ENCODE measurements at places on chromosomes 2 and 18.

- DNase-seq, result no peak
These were observed 79.6 kb upstream of the RAPGEF4 start for GRCh38 chr2:172655838-172656573.

- no peak for DNase-seq
These were observed 200.7 kb downstream of the BCL11A start for GRCh38 chr2:60352491-60353405.

GRCh38 chr2:45141883-45142866 is 132.9 kb upstream of the SIX2 start:
- DNase-seq, result no peak

- DNase-seq, result no peak
These were observed 35.7 kb upstream of the SLC8A1 start for GRCh38 chr2:40487602-40488001.

DNA sequence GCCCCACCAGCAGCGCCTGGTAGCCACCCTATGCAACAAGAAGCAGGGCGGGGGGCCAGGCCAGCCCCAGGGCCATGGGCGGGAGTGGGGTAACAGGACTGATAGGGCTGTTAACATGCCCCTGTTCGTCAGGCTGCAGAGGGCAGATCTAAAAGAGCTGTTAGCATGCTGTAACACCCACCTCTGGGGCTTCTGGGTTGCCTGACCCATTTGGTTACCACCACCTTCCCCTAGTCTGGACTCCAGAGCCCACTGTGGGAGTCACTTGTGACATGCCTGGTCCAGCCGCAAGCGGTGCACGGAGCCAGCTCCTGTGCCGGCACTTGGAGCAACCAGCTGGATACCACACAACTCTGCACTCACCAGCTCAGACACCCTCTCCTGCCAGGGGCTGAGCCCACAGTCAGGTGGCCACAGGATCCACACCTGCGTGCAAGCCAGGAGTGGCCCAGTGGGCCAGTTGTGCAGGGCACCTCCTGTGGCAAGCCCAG is 2.1 kb downstream of the METTL8 start:
- no peak for DNase-seq

GRCh38 chr2:168348076-168348475 is 100.7 kb upstream of the STK39 start:
- peak; percentile 6 for DNase-seq

- DNase-seq, result no peak
These were observed 573.5 kb downstream of the DSC3 start for GRCh38 chr18:30469091-30469490.

- DNase-seq, result no peak
These were observed 47.2 kb upstream of the UBE2F start for GRCh38 chr2:237919593-237919992.

DNA sequence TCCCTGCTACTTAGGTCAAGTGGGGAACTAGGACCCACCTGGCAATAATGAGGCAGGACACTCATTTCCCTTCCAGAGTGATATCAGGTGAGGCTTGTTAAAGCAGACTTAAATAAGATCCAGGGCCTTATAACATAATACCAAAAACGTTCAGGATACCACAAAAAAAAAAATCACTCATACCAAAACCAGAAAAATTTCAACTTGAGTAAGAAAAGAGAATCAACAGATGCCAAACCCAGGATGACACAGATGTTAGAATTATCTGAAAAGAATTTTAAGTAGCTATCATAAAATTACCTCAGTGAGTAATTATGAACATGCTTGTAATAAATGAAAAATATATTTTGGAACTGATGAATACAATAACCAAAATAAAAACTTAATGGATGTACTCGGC is 255.6 kb upstream of the OSR1 start:
- DNase-seq, result no peak

DNA sequence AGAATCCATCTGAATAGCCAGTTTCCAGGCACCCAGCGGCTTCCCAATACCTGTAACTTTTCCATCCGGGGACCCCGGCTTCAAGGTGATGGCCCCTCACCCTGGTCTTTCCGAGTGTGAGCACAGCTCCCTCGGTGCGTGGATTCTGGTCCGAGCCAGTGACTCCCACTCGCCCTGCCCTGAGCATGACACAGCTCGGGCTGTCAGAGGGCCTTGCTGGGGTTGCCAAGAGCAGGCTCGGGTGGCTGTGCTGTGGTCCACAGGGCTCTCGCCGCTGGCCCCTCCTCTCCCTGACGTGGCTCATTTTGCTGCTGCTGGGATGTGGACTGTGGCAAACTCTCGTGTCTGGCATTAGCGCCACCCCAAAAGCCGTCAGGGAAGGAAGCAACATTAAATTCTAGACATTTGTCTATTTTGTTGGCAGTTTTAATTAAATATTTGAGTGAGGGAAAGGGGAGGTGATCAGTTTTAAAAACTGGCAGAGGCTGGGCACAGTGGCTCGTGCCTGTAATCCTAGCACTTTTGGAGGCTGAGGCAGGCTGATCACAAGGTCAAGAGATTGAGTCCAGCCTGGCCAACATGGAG is 5.6 kb upstream of the ESPNL start:
- no peak for DNase-seq

- peak; percentile 12 for DNase-seq
These were observed 137.1 kb upstream of the CCDC68 start for GRCh38 chr18:55096263-55096951.

DNA sequence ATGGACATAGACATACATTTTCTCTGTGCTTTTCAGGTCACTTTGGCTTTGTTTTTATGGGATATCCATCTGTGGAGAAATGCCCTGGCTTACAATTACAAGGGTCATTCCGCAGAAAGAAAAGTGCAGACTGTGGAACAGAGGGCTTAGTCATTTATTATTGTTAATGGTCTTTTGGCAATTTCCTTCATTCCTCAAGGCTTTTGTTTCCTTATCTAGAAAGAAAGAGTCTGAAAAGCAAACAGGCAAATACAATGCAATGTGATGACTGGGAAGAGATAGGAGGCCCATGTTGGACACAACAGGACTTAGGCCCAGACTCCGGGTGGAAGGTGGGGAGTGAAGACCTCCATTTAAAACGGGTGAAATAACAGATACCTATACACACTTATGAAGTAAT is 129.5 kb upstream of the CAVIN2 start:
- peak; percentile 3 for DNase-seq

DNA sequence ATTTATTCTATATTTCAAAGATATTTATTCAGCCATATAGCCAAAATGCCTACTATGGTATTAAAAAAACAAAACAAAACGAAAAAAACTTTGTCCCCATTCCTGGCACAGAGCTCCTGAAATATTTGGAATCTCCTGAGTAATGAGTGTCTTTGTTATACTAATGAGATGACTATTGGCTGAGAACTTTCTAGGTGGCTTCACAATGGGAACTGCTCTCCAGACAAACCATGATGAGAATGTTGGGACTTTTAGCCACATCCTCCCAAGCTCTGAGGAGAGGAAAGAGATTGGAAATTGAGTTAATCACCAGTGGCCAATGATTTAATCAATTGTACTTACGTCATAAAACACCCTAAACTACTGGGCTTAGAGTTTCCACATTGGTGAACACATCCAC is 631.8 kb upstream of the SETBP1 start:
- DNase-seq, result no peak

GRCh38 chr18:50696436-50696835 is 123.4 kb downstream of the MRO start:
- no peak for DNase-seq

GRCh38 chr2:121030523-121030922 is 254.5 kb downstream of the TFCP2L1 start:
- DNase-seq, result no peak

GRCh38 chr18:43303376-43303775 is 26.1 kb upstream of the SYT4 start:
- DNase-seq, result no peak

- no peak for DNase-seq
These were observed 43.4 kb downstream of the ITGB6 start for GRCh38 chr2:160156665-160157064.

GRCh38 chr2:216348756-216349308 is 23.5 kb downstream of the MARCHF4 start:
- no peak for DNase-seq

GRCh38 chr2:38720613-38721241 is 30.4 kb downstream of the SRSF7 start:
- no peak for DNase-seq

DNA sequence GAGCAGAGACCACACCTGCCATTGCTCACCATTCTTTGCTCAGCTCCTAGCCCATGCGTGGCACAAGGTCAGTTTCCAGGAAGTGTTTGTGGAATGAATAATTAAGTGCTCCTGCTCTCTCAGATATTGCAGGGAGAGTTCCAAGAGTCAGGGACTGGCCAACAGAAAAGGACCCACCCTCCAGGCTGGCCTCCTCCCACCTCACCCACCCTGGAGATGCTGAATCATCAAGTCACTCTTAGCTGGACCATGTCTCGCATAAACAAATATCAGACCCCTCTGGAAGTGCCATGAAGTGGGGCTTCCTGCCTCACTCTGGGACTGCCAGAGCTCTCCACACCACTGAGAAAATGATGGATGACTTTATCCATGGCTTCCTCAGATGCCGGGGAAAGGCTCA is 256.0 kb downstream of the TNS1 start:
- DNase-seq, result no peak

DNA sequence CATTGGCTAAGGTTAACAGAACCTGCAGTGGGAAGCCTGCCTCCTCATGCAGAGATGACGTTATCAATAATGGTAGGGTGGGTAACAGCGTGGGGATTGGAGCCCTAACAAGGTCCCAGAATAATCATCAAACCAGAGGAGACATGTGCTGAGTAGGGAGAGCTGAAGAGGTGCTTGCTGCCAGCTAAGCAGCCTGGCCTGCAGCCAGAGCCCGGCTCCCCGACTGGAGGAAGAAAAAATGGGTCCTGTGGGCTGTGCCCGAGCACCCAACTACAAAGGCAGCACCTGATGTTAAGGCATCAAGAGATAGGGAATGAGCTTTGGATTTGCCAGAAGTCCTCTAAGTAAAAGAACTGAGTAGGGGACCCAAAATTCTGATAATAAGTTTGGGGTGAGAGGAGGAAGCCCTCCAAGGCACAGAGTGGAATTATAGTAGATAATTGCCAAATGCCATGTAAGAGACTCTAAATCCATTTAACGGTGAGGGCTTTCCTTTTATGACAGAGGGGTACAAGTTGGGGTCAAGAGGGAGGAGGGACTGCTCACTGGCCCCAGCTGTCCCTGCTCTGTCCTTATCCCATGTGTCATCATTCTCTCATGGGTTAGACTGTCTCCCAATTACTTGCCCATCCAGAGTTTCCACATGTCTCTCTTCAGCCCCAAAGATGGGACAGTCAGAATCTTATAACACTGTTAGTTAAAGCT is 156.1 kb downstream of the ANTXR1 start:
- no peak for DNase-seq

GRCh38 chr2:111251711-111252110 is 131.0 kb downstream of the BCL2L11 start:
- DNase-seq, result no peak

GRCh38 chr2:25190536-25190935 is 22.2 kb upstream of the POMC start:
- no peak for DNase-seq

- no peak for DNase-seq
These were observed 35.2 kb downstream of the TMEM163 start for GRCh38 chr2:134683561-134684112.

DNA sequence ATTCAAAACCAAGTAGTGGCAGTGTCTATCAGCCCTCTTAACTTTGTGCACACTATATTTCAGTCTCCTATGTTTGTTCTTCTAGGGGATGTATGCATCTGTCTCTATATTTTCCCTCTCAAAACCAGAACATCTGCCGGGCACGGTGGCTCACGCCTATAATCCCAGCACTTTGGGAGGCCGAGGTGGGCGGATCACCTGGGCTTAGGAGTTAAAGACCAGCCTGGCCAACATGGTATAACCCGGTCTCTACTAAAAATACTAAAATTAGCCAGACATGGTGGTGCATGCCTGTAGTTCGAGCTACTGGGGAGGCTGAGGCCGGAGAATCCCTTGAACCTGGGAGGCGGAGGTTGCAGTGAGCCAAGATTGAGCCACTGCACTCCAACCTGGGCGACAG is 9.9 kb upstream of the GAREM2 start:
- no peak for DNase-seq

DNA sequence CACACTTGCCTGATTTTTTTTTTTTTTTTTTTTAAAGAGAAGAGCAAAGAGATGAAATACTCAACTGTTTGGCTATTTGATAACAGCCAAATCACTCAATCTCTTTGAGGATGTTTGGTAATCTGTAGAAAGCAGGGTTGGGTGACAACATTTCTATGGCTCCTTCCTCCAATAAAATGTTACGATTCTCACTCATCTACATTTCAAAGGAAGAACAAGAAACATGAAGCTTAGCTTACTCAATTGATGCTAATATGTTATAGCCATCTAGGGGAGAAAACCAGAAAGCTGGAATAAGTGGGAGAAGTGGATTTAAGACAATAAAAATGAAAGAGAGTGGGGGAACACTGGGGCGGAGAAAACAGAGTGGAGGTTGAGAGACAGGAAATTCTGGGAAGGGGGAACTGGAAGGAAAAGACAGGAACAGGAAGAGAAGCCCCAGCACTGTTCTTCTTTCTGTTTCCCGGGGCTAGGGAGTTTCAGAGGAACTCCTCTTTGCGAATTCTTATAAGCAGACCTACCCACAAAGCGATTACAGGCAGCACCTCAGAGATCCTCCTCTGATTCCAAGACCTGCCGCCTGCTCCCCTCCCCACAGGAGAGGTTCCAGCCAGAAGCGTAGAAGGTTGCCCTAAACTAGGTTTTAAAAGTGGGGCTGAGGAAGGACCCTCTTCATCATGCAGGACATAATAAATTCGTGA is 13.3 kb downstream of the ST3GAL5 start:
- DNase-seq, result no peak

DNA sequence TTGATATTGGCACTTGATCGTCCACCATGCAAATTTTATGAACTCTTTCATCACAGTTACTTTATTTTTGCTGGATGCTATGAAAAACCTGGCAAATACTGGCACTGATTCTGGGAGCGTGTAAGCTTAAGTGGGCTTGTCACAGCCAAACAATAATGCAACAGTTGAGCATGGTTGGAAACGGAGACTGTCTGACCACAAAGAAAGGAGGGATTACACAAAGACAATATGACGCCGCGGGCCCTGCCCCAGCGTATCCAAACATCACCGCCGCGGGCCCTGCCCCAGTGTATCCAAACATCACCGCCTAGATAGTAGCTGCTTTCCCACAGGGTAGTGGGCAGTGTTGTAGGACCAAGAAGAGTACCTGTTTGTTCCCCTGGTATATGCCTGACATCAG is 135.9 kb downstream of the PRPF40A start:
- DNase-seq, result no peak

DNA sequence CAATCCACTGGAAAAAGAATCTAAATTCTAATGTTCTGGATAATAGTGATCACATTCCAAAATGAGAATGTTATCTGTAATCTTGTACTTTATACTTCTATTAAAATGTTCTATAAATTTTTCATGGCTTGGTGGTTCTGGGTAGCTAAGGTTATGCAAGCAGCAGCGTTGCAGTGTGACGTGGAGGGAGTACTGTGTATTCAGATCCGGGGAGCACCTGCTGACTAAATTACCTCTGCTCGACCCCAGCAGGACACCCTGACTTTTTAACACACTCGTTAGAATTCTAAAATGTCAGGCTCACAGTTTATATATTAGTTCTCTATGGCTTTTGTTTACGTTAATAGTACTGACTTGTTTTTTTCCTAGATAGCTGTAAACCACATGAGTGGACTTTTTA is 13.0 kb downstream of the ATIC start:
- no peak for DNase-seq

- DNase-seq, result no peak
These were observed 144.6 kb downstream of the TDRD15 start for GRCh38 chr2:21268197-21268877.

GRCh38 chr2:43348908-43349661 is 122.7 kb upstream of the ZFP36L2 start:
- no peak for DNase-seq

Data from neuronal stem cell (in vitro differentiated cells).